ENCODE measurements at places on chromosomes 3 and 15. TPM values are rescaled to one million over a fixed set of nuclear protein-coding genes. Genes with fewer than 3 reads are reported as not detected.
A peak's percentile ranks its signal among the peaks of the same experiment; 100 is the strongest.

Gene GPR62
- total RNA-seq = 0.19 TPM

Gene FAH
- total RNA-seq = 17.6 TPM

Gene CLDN18
- total RNA-seq = 1.2 TPM

GRCh38 chr3:192888190-192888589 is 29.5 kb downstream of the MB21D2 start:
- no peak for DNase-seq

DNA sequence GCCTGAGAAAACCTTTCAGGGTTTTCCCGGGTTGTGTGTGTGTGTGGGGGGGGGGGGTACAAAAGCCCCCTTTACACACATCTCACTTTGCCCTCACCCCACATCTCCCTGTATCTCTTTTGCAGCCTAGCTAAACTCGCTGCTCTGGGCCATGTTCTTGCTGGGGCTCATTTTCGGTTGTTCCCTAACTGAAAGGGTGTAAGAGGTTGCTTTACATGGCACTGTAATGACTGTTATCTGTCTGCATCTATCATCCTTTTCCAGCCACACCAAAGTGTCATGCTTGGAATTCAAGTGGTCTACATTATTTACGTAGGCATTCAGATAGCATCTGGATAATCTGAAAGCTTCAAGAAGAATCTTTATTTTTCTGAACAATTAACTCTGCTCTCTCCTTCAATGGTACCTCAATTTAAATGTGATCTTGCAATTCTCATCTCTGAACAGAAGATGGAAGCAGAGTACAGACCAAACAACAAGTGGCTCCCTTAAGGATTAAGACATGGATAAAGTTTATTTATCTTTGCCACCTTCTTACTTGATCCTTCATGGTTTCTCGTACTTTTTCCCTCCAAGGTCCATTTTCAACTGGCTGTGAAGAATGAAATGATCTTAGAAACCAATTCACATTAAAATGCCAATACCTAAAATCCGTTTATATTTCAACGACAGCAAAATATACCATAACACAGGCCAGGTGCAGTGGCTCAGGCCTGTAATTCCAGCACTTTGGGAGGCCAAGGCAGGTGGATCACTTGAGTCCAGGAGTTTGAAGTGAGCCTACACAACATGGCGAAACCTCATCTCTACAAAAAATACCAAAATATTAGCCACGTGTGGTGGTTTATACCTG is 34.9 kb downstream of the DCLK3 start:
- no peak for DNase-seq

DNA sequence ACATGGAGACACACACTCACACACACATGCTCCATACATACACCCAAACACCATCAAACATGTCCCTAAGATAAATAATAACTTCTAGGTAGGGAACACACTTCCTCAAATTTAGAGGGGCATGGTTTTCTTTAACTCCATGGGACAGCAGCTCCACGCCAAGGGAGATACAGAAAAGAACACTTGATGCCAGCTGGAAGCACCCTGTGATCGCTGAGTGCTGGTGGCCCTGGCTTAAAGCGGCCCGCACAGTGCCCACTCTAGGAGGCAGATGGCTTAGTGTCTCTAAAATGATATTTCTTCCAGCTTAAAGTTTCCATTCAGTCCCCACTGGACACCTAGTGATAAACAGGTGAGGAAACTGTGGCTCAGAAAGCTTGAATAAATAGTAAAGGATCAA is 232.9 kb downstream of the UACA start:
- DNase-seq = no peak

DNA sequence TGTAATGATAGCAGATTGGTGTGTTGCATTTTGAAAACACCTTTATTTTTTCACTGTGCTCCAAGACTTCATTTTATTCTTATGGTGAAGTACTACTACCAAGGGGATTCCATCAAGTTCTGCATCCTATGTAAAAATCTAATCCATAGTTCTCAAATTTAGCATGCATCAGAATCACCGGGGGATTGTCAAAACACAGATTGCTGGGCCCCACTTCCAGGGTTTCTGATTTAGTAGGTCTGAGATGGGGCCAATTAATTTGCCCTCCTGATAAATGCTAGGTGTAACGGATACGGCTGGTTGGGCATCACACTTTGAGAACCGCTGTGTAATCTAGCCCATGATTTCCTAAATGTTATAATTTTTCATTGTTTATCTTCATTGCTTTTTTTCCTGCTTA is 692 bp downstream of the ZWILCH start:
- DNase-seq = no peak

DNA sequence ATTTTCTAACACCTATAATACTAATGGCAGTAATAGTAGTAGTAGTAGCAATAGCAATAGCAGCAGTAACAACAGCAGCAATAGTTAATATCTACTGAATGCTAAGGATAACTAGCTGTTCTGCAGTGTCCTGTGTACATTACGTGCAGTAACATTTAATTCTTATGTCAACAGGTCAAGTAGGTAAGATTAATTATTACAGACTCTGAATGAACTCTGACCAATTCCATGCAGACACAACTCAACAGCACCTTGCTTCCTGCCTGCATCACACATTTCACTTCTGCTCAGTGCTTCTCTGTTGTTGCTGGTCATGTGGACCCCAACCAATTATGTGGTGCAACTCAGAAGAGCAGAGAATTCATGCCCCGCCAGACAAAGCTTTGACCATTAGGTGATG is 39.9 kb upstream of the ARHGEF26 start:
- no peak for DNase-seq

DNA sequence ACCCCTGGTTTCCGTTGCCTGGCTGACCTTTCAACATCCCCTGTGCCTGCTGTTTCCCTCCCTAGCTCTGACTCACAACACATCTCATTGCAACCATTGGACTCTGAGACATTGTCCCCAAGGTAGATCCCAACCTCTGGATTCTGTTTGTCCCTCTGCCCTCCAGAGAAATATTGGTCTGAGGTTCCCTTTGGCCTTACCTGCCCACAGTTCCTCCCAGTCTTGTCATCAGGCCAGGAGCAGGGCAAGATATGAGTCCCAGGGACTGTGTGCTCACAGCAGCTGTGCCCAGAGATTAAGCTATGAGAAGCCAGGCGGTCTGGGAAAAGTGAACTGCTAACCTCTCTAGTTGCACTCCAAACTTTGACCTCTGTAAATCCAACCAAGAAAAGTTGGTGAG is 168.2 kb upstream of the NR2F2 start:
- no peak for DNase-seq

- DNase-seq = peak; percentile 88
Observed at GRCh38 chr3:196639483-196640296, at the start of gene NRROS. TSS of gene NRROS (plus strand) at chr3:196639694. CDS start at chr3:196654540, 14,846 bp downstream.

- peak; percentile 31 for DNase-seq
Observed at GRCh38 chr15:80404057-80404760, at the start of gene ARNT2. TSS of gene ARNT2 (plus strand) at chr15:80404382. CDS start at chr15:80404516, 134 bp downstream.

- DNase-seq = no peak
Observed at GRCh38 chr3:30438126-30438525, 168.3 kb upstream of the TGFBR2 start.

DNA sequence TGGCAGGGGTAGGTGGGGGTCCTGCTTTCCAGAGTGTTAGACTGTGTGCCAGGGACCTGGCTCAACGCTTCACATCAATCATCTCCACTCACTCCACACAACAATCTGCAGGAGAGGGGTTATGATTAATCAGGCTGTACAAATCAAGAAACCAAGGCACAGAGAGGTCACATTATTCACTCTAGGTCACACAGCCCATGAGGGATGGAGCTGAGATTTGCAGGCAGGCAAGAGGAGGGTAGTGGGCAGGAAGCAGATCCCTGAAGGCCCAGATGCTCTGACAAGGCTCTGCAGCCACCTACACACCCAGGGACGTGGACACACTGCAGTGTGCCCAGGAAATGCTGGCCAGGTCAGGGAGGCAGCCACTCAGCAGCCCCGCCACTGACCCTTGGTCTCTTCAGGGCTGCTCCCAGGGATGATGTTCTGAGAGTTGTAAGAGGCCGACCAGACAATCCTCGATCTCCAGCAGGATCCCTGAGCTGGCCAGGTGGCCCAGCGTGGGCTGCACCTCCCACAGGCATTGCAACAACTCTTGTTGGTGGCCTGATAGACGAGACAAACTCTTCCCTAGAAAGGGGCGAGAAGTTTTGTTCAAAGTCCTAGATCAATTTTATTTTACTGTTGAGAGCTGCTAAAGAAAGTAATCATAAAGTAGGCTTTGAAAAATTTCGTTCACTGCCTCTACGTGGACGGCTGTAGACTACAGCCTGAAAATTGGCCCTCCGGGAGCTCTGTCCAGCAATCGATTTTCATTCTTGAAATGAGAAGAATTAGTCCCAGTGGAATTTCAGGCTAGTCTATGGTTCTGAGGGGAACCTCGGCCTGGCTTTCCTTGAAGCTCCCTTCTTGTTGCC is 4.2 kb upstream of the SLC6A6 start:
- peak; percentile 37 for DNase-seq

DNA sequence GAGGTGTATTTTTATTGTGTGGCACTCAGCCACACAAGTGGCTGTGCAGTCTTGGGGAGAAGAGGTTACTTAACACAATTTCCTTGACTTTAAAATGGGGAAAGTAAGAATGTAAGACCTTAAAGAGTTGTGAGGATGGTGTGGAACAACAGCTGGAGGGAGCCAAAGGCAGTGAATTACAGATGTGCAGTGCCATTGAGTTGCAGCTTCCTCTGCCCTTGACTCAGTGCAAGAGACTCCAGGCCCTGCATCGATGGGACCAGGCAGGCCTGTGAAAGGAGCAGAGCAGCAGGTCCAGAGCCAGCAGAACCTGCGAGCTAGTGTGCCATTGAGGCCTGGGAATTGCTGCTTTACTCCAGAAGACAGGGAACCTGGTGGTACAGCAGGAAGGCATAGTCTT is 27.2 kb downstream of the EEFSEC start:
- DNase-seq = no peak

Measured in right cardiac atrium (tissue), 5 donors.